NCI-H2171 (cell line): ENCODE measurements at places on chromosomes 2 and 18.

GRCh38 chr18:9649164-9649540, 34.8 kb upstream of the PPP4R1 start:
- DNase-seq = no peak

- DNase-seq = no peak
Measured at GRCh38 chr2:133682347-133682746, 114.1 kb upstream of the NCKAP5 start.

DNA sequence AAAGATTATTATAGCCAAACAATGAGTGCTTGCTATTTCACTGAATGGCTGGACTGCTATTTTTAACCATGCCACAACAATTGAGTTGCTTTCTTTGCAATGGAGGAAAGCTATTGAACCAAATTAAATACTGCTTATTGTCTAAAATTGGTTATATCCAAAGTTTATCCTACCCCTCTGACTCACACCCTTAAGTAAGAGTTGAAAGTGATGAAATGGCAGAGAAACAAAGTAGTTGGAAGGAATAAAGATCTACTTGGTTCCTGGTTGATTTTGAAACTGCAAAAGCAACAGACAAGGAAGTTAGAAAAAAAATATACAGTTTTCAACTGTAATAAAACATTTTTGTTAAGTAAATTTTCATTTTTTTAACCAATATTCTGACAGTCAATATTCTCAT, 47.5 kb downstream of the EML4 start:
- no peak for DNase-seq

GRCh38 chr2:144151405-144151804, 368.5 kb downstream of the ZEB2 start:
- DNase-seq = no peak

DNA sequence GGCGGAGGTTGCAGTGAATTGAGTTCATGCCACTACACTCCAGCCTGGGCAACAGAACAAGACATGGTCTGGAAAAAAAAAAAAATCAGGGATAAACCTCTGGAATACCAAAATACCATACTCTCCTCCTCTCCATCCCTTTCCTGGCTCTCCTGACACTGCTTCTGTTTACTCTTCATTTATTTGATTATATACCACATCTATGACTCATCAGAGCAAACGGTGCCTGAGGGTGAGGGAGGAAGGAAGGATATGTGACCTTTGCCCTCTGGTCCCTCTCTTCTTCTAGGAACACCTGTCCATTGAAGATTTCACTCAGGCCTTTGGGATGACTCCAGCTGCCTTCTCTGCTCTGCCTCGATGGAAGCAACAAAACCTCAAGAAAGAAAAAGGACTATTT, 30.0 kb downstream of the VIL1 start:
- DNase-seq = no peak

GRCh38 chr2:23497063-23497462, 112.1 kb downstream of the KLHL29 start:
- no peak for DNase-seq

- DNase-seq = no peak
Measured at GRCh38 chr2:30796699-30797098, 10.5 kb downstream of the CAPN13 start.

DNA sequence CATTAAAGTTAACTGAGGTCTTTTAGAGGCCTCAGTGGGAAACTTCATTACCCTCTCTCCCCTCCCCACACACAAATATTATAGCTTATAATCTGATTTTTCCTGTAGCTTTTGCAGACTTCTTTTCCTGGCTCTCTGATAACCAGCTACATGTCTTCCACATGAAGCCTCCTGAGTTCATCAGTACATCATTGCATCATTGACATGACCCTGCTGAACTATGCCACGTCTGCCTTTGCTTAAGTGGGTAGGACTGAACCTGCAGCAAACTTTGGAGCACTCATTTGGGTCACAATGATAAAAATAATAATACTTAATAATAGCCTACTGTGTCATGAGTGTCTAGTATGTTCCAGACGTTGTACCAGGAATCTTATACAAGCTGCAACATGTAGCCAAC, 7.0 kb downstream of the CRYGA start:
- no peak for DNase-seq

GRCh38 chr18:35479911-35480586, 17.7 kb downstream of the INO80C start:
- DNase-seq = no peak

DNA sequence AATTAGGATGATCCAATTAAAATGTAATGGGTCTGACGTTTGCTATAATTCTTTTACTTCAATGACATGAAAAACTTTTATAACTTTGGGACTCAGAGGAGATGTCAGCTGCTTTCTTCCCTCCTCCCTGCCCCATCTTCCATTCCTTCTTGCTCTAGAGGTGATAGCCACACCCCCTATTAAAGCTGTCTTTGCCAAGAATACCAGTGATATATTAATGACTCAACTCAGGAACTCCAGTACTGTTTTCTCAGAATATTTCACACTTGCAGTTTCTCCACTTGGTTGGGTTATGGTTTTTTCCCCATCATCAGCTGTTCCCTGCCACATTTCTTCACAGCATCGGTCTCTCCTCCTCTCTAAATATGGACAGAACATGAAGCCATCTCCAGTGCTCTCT, 184.0 kb downstream of the KCNE4 start:
- no peak for DNase-seq

DNA sequence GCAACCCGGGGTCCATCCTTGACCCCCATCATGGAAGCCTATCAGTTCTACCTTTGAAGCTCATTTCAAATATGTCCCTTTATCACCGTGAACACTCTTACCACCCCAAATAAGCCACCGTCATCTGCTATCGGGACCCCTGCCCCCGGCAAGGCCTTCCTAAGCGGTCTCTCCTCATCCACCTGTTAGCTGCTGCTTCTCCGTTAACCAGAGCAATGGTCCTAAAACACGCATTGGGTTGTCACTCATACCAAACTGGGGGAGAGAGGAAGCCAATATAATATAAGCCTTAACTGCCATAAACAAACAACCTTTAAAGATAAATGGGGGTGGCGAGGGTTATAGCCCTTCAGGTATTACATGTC, 680 bp downstream of the ASNSD1 start:
- DNase-seq = no peak

DNA sequence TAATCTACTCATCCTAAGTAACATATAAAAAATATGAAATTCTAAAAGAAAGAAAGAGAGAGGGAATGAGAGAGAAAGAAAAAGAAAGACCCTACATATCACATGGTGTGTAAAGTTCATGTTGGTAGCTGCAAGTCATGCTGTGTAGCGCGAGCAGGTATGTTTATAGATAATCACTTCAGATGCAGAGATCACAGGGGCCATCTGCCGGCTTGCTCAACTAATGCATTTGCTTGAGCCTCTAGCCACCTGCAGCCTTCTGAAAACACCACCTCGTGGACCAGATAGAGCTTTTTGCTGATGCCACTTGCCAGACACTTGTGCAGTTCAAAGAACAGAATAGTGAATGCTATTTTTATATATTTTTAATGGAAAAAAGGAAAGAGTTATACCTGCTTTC, 37.6 kb downstream of the CDH7 start:
- DNase-seq = peak; percentile 35

DNA sequence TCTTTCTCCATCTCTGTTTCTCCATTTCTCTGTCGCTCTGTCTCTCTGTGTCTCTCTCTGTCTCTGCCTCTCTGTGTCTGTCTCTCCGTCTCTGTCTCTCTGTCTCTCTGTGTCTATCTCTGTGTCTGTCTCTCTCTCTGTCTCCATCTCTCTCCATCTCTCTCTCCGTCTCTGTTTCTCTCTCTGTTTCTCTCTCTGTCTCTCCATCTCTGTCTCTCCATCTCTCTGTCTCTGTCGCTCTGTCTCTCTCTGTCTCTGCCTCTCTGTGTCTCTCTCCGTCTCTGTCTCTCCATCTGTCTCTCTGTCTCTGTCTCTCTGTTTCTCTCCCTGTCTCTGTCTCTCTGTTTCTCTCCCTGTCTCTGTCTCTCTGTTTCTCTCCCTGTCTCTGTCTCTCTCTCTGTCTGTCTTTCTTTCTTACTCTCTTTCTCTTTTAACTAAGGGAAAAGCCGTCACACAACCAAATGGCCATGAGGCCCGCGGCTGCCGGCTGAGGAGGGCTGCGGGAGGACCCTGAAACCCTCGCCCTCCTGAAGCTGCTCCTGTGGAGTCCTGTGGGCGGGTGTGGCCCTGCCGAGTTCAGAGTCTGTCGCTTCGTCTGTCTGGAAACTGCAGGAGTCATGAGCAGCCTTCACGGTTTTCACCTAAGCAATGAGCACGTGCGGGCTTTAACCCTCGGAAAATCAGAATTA, 29.3 kb downstream of the NFATC1 start:
- DNase-seq = no peak

DNA sequence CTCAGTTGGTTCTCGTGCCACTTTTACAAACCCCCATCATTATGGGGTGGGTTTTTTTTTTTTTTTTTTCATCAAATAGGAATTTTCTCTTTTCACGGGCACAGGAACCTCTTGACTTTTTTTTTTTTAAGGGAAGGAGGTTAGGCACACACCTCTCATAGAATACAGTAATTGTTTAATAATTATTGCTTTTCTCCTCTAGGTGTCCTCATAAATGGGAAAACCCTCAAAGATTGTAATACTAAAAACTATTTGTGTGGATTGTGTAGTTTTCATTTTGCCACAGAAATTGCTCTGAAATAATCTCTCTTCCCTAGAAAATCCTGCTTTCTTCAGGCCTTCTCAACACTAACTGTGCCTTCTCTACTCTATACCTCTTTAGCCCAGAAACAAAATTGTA, 147.3 kb downstream of the GREB1L start:
- no peak for DNase-seq

GRCh38 chr2:75134860-75135259, 64.5 kb downstream of the TACR1 start:
- DNase-seq = no peak

GRCh38 chr2:214807653-214808052, 1.8 kb downstream of the BARD1 start:
- no peak for DNase-seq

- no peak for DNase-seq
Measured at GRCh38 chr2:643334-643733, 33.9 kb downstream of the TMEM18 start.
